Left renal cortex interstitium (tissue), 4 donors: ENCODE measurements at places on chromosomes 13 and 19. TPM values are rescaled to one million over a fixed set of nuclear protein-coding genes. Genes with fewer than 3 reads are reported as not detected.

Gene IGFL3
- not detected for polyA plus RNA-seq

Gene CCDC8
- polyA plus RNA-seq, result 76.4 TPM

Gene SYCN
- not detected for polyA plus RNA-seq

GRCh38 chr19:21566073-21566472, 60.7 kb downstream of the ZNF429 start:
- DNase-seq, result no peak

DNA sequence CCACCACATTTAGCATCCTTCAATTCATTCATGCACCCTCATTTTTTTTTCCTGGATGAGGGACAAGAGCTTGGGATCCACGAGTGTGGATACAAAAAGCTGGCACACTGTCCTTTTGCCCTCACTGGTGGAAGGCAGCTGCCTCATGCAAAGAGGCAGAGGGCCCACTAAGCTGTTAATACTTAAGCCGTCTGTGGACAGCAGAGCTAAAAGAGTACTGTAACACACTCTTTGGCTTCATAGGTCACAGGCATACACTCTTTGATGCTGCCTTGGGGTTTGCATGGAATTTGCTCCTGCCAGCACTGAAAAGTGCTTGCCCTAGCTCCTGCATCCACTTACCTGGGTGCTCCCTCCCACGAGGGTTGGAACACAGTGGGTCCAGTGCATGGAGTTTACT, 978.4 kb upstream of the SPRY2 start:
- no peak for DNase-seq

- no peak for DNase-seq
Observed at GRCh38 chr19:31659897-31660210, 310.6 kb upstream of the TSHZ3 start.

GRCh38 chr19:46717716-46718143, 816 bp upstream of the PRKD2 start:
- no peak for DNase-seq

Gene KLK10
- 0.18 TPM for polyA plus RNA-seq

DNA sequence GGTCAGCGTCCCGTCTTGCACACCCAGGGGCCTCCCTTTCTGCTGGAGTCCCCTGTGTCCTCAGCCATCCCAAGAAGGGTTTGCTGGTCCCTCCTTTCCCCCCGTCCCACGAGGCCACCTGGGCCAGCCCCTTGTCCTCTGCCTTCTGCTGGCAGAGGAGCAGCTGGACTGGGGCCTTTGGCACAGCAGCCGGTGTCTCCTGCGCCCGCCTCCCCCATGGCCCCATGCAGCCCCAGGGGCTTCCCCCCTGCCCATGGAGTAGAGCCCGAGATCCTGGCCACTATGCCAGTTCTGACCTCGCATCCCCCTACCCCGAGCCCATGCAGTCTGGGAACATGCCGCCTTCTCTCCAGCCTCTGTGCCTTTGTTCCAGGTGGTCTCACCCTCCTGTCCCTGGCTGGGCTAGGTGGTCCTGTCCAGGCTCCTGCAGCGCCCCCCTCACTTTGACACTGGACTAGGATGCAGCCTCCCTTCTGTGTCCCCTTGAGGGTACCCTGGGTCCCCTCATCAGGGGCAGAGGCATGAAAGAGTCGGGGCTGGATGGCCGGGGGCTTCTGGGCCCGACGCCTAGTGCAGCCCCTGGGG, 5.7 kb upstream of the GARIN5A start:
- DNase-seq, result no peak

DNA sequence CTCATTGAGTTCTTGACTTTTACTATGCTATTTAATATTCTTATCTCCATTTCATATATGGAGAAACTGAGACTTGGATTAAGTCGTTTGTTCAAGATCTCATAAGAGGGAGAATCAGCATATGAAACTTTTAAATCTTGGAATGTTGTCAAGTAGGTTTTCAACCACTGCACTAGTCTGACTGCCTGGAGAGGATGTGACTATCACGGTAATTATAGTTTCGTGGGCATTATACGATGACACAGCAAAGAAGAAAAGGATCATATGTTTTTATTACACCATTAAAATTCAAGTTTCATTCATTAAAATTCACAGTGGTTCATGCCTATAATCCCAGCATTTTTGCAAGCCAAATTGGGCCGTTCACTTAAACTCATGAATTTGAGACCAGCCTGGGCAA, 555.2 kb downstream of the SLITRK1 start:
- no peak for DNase-seq

DNA sequence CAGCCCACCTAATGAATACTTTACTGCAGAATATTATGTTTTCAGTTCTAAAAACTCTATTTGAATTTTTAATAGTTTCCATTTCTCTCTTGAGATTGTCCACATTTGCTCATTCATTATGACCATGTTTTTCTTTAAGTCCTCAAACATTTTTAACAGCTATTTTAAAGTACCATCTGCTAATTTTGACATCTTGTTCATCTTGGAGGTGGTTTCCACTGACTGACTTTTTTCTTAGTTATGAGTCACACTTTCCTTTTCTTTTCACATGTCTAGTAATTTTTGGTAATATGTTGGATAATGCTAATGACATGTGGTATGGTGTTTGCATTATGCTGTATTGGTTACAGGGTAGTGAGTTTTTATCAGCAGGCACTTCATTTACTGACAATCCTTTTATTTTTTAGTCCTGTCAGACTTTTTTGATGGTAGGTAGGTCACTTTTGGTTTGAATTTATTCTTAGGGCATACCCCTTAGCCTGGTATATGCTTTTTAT, 15.4 kb upstream of the ESD start:
- DNase-seq, result no peak

GRCh38 chr13:44471686-44472085, 98.1 kb downstream of the SERP2 start:
- no peak for DNase-seq

GRCh38 chr19:47378246-47378645, 29.1 kb downstream of the DHX34 start:
- DNase-seq, result no peak

Gene MIA
- 4.2 TPM for polyA plus RNA-seq

DNA sequence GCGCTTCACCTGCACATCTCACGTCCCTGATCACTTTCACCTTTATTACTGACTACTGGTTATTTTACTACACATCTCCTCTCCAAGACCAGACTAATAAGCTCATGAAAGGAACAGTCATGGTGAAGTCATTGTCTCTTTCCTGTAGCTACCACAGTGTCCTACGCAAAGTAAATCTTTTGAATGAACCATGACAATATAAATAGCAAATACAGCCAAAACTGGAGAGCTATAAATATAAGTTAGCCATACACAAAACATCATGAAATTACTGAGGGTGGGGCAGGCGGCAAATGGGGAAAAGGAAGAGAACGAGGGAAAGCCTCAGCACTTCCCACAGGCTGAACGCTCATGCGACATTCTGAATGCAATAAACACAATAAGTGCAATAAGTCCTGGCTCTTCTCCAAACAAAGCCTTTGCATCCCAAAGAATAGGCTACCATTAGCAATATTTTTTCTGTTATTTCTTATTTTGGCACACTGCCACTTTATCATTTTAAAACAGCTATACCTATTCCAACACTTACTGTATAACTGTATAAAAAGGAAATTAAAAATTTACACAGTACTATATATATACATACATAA, 62.5 kb downstream of the TUBGCP3 start:
- no peak for DNase-seq

Gene SLC8A2
- 0.17 TPM for polyA plus RNA-seq

Gene ZIK1
- polyA plus RNA-seq, result 17.4 TPM

DNA sequence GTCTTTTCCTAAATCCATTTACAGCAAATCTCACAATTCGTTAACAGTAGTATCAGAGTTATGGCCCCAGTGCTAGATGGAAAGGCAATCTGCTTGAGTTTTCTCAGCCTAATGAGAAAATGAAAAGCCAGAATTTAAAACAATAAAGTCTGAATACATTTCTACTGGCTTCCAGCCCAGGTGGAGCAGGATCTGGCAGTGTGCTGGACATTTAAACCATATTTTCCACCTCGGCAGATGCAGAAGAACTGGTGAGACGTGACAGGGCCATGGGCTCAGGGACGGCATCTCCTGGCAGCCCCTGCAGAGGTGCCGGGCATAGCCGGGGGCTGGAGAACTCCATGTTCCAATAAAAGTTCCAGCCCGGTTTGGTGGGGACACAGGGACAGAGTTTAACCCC, 7.1 kb downstream of the SMIM7 start:
- no peak for DNase-seq

GRCh38 chr13:38657191-38657590, 29.7 kb upstream of the FREM2 start:
- DNase-seq, result no peak

DNA sequence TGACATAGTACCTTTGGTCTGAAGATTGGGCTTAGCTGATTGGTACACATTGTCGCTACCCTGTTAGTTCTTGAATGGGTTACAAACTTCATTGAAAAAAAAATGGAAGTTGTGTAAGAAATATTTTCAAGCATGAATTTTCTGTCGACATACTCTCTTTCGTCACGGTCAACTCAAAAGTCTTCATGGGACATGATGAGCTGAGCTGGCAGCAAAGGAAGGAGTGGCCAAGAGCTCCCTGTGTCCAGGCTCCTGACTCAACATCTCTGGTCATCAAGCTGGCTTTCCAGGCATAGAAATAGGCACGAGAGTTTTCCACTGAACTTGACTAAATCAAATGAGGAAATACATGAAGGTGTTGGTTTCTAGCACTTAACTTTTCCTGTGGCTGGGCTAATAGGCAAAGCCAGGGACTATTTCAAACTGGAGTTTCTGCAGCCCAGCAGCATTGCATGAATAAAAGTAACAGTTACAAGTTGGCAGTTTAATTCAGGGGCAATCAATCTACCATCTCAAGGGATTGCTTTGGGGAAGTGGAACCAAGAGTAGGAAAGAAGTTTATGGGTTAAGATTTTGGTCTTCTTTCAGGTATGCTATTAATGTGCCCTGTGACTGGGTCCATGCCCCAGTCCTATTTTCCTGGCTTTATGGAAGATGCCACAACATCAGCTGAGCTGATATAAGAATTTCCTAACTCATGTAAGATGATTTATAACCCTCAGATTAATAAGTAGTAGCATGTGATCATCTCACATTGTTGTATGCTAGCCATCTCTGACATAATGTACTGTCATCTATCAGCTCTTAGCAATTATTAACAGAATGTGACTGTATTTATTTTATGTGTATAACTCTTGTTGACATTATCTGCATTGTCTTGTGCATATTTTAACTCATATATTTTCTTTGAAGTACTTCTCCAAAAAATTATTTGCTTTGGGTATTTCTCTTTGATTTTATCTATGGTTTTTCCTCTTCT, 385.8 kb downstream of the DLEU7 start:
- no peak for DNase-seq

DNA sequence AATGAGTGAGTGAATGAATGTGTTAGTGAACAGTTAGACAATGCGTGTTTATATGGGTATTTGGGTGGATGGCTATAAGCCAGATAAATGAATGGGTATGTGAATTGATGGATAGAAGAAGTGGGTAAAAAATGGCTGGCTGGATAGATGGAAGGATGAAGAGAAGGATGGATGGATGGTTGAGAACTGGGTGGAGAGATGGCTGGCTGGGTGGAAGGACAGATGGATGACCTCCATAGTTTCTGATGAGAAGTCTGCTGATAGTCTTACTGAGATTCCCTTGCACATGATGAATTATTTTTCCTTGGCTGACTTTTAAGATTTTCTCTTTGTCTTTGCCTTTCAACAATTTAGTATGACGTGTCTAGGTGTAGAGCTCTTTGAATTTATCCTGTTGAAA, 57.4 kb downstream of the RYR1 start:
- no peak for DNase-seq

DNA sequence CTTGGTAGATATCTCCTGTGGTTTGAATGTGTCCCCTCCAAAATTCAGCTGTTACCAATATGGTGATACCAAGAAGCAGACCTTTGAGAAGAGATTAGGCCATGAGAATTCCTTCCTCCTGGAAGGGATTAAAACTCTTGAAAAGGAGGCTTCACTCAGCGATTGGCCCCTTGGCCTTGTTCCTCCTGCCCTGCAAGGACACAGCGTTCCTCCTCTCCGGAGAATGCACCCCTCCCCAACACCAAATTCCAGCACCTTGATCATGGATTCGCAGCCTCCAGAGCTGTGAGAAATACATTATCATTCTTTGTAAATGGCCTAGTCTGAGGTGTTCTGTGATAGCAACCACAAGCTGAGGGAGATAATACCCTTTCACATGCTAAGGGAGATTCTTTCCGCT, 34.5 kb upstream of the ARHGEF7 start:
- no peak for DNase-seq

Gene TMEM221
- polyA plus RNA-seq, result 3.1 TPM

DNA sequence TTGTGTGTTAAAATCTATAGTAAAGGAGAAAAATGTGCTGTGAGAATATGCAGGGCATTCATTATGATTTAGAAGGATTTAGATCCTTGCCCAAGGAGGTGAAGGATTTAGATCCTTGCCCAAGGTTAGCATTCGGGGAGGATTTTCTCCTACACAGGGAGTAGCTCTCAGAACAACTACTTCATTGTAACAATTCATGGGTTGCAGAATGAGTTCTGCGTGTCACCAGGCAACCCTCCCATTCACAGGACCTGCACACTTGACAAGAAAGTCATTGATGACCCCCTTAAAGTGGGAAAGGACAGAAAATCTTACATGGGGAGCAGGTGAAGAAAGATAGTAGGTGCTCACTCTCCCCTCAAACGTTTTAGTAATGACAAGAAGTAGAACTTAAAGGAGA, 167.1 kb upstream of the MAB21L1 start:
- no peak for DNase-seq

DNA sequence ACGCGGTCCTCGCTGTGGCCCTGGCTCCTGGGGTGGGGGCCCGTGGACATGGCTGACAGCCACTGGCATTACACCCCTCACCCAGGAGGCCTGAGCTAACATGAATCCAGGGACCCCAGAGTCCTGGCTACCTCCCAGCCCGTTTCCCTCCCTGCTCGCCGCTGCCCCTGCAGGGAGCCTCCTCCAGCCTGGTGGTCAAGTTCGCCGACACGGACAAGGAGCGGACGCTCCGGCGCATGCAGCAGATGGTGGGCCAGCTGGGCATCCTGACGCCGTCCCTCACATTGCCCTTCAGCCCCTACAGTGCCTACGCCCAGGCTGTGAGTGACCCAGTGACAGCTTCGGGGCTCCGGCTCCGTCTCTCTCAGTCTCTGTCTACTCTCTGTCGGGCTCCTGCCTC, 56.6 kb downstream of the CELF5 start:
- DNase-seq, result no peak

GRCh38 chr19:20039203-20039723, at the start of gene ZNF682:
Gene ZNF682, minus strand, starts transcription at chr19:20039505. Its CDS starts 160 bp downstream, at chr19:20039345.
- peak; percentile 96 for DNase-seq

- DNase-seq, result no peak
Observed at GRCh38 chr13:41015920-41016319, 3.2 kb downstream of the ELF1 start.

- DNase-seq, result no peak
Observed at GRCh38 chr13:29292045-29292444, 303.4 kb downstream of the SLC7A1 start.

Gene ZNF90
- 12.1 TPM for polyA plus RNA-seq

GRCh38 chr13:105232439-105232838, 1303.0 kb downstream of the EFNB2 start:
- peak; percentile 10 for DNase-seq

DNA sequence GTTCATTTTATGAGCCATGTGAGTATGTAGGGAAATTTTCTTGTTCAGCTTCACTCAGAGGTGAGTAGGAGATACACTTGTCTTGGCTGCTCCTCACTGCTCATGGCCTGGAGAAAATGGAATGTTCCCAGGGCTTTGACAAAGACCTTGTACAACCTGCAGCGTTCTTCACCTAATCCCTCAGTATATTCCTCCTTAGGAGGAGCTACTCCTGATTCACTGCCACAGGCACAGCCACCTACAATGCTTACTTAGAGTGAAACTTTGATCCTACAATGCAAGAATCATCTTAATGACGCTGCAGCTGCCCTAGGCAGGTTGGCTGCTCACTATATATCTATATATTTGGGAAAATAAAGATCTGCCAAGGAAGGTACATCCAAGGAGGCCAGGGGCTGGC, 364.2 kb downstream of the KLF5 start:
- DNase-seq, result no peak
